K562 (cell line): ENCODE measurements at places on chromosomes 7 and 10.

DNA sequence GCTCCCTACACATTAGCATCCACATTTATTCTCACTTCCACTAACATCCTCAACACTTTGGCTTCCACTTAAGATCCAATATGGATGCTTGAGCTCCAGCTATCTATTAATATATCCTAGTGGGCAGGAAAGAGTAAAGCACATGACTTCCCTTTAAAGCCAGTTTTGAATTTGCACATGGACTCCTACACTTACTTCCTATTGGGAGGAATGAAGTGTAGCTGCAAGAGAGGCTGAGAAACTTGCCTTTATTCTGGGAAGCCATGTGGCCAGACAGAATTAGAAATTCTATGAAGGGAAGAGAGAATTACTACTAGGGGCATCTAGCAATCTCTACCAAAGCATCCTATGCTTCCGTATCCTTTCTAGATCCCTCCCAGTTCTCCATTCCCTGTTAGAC is 3.0 kb upstream of the TSPAN14 start:
- no peak for DNase-seq

- no peak for DNase-seq
Measured at GRCh38 chr7:6020371-6021286, 10.5 kb upstream of the ANKRD61 start.

DNA sequence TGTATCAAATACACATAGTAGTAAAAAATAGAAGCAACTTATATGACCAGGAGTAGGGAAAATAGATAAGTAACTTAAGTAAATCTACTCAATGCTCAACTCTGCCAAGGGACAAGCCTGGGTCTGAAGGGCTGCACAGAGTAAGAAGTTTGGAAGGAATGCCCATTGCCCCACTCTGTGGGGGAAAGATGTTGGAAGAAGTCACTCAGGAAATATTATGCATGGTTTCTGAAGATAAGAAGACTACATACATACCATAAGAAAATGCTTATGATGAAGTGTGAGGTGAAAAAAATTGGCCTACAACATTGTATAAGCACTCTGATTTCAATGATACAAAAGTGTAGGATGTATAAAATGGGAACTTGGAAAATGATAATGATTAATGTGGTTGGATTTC is 54.0 kb downstream of the LAMB4 start:
- DNase-seq = no peak

DNA sequence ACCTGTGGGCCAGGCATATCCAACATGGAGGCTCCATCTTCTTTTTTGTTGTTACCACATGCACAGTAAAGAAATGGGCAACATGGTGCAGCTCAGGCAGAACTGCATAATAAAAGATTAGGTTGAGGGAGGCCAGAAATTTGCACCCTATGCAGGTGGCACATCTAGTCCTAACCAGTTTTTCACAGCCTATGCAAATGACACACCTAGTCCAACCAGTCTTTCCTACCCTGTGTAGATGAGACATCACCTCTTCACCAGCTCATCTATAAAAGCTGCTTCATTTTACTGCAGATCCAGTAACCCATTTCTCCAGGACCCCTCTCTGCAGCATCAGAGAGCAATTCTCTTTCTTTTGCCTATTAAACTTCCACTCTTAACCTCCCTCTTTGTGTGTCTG is 411.0 kb upstream of the PCDH15 start:
- DNase-seq = no peak

DNA sequence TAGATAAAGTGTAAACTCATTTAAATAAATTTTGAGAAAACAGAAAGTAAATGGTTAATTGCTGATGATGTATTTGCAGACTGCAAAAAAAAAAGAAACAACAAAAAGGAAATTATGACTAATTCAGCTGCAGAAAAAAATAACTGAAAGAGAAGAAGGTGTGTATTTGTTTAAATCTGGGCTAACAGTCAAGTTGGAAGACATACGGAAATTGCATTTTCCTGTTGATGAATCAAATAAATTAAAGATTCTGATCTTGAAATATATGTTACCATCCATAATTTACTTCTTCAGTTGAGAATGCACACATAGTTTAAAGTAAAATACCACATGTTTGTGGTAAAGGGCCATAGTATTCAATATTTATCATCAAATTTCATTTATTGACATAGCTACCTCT is 19.3 kb upstream of the ING3 start:
- DNase-seq = no peak

DNA sequence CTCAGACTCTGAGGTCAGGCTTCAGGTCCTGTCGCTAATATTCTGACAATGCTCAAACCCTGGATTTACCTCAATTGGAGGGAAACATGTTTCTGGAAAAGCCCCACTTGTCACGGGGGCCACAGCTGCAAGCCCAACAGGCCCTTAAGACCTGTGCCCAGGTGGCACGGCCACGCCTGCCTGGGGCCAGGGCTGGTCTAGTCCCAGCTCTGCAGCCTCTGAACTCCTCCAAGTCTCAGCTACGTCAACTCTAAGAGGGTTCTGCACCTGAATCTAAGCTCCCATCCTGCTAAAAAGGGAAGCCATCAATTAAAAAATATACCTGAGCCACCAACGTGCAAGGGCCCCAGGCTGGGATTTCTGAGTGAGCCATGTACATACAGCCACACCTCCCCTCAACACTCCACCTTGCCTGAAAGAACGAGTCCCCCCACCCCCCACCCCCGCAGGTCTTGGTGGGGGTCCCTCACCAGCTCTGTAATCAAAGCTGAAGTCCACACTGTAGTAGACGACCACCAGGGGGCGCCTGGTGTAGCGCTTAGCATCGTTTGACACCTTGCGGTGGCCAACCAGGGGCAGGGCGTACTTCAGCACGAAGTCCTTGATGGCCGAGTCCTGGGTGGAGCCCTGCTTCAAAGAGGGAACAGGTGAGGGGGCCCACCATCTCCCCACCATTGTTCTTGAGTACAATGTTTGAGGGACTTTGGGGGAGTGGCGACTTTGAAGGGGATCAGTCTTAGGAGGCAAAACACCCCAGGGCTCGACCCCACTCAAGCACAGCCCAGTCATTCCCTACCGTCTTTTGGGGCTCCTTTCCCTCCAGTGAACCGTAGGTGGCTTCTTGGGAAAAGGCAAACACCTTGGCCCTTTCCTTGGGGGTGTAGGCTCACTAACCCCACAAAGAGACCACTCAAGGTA is 22.6 kb downstream of the PDIA4 start:
- DNase-seq = peak; percentile 85

DNA sequence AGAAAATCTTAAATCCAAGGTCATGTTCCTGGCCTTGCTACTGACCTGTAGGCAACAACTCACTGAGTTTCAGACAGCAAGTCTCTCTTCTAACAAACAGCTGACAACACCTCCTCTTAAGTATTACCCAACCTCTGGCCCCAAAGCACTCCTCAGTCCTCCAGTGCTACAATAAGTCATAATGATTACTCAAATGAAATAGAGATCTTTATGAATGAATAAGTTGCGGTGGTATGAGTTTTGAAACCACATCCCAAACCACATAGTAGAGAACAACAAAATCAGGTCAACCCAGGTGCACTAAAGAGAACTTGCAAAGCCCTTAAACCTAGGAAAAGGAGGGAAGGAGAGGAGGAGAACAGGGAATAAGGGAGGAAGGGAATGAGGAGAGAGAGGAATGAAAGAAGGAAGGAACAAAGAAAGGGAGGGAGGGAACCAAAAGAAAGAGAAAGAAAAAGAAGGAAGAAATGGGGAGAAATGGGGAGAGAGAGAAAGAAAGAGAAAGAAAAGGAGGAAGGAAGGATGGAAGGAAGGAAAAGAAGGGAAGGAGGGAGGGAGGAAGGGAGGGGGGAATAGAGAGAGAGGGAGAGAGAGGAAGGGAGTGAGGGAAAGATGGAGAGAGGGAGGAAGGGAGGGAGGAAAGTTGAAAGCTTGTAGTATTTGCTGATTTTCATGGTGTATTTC is 142.8 kb upstream of the CALCR start:
- DNase-seq = no peak

DNA sequence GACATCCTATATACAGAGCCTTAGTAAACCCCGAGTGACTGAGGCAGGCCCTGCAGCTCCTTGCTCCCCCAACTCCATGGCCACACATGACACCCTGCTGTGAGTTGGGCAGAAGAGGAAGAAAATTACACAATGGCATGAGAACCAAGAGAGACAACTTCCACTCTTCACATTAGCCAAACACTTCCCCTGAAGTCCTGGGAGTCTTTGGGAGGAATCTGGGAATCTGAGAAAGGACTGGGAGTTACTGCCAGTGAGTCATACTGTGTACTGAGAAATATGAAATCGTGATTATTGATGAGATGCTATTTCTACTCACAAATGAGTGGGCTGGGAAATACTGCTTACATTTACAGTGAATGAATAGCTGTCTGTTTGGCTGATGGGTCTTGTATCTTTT is 116.6 kb downstream of the SPAG6 start:
- DNase-seq = no peak

DNA sequence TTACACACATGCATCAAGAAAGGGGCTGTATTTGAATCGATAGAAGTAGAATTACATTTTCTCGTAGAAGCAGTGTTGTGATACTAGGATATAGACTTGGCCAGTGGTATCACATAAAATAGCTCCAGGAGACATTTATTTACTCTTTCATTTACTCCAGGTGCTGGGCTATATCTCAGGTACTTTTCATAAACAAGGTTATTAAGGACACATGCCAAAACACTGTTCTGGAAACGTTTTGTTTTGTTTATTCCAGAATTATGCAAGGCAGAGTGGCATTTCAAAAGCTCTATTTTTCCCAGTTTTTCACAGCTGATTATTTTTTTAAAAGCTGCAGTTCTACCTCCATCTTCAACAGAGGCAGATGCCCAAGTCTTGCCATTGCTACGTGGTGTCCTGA is 37.8 kb upstream of the SEC61G start:
- DNase-seq = no peak

DNA sequence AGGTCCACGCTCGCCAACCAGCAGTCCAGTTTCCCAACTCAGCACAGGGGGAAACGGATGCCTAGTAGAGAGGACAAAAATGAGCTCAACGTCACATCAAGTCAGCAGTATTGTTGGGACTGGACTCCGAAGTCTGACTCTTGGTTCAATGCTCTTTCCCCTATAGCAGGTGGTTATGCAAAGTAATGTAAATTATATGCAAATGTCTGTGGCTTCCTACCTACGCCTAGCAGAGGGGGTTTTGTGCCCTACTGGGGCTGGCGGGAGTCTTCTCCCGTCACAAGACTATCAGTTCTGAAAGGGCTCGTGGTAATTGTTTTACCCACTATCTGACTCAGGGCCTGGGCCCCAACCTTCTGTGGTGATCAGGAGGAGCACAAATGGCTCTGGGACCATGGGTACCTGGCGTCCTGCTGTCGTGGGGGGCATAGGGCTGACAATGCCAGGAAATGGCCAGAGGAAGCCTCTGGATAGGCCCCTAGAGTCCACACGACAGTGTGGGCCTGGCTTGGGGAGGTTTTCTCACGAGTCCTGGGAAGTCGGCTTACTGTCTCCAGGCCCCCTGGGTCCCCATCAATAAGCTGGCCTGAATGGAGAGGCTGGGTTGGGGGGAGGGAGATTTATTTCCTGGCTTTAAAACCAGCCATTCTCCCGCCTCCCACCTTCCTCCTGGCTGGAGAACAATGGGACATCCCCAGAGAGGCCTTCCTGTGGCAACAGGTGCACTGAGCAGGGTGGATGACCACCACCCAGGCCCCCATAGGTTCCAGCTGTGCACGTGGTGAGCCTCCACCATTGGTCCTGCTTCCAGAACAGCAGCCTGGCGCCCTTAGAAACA is 41.8 kb downstream of the UNC5B start:
- DNase-seq = no peak

DNA sequence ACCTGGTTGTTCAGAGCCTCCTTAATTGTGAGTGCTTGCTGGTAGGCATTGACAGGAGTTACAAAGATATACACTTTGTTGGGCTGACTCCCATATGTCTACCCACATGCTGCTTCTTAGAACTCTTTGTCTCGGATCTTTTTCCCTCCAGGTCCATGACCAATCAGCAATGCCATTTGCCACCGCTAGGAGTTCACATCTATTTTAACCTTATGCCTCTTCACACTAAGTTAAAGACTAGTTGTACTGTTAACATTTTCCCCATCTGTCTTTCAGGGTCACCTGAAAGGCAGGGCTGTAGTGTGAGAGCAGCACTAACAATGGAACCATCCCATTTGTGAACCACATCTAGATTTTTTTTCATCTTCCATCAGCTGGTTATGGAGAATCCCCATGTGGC is 226.7 kb upstream of the NPY start:
- peak; percentile 4 for DNase-seq
